Occipital lobe (tissue), 3 donors: ENCODE measurements at places on chromosomes 5 and 9.

DNA sequence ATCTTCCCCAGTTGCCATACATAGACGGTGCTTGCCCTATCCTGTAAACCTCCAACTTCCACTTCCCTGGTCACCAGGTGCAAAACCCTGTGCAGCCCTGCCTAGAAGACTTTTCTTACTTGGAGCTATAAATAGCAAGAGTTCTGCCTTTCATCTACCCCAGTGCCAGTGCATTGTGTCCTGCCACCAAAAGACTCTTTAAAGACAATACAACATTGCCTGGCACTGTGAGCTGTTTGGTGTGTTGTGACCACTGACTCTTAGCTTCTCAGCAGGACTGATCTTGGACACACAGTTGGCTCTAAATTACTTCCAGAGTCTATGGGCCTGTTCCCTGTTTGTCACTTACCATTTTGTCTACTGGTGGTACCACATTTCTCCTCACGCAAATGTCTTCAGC lies 608.1 kb downstream of the CDH9 start:
- DNase-seq = no peak

DNA sequence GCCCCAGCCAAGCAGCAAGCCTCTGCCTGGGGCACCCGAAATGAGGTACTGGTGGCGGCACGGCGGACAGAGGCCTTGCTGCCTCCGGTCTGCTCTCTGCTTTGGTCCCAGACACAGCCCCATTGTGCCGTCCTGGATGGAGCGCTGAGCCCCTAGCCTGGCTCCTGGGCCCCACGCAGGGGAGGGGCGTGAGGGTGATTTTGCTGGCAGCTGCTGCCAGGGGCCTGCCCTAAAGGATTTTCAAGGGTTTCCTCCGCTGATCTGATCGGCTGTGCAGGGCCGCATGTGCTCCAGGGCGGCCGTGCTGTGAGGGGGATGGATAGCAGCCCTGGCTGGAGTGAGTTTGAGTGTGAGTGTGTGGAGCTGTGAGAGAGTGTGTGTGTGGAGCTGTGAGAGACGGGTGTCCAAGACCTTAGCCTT lies 1.3 kb downstream of the GPSM1 start:
- DNase-seq = no peak

GRCh38 chr9:40909821-40910220 lies 218.7 kb downstream of the FOXD4L6 start:
- DNase-seq = no peak

- no peak for DNase-seq
These were observed 40.2 kb upstream of the TRIM32 start for GRCh38 chr9:116646661-116647514.
